ENCODE measurements at places on chromosomes 6 and 20.

DNA sequence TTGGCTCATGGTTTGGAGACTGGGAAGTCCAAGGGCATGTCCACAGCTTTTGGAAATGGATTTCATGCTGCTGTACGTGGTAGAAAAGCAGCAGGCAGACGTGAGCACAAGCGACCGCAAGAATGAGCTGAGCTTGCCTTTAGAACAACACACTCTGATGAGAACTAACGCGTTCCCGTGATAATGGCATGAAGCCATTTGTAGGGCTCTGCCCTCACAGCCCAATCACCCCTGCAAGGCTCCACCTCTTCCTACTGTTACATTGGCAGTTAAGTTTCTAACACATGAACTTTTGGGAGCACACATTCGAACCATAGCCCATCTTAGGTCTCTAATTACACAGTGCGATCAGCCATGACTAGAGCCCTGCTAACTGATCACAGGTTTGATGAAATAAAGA, 107.5 kb upstream of the TMEM170B start:
- no peak for DNase-seq

- DNase-seq: no peak
Observed at GRCh38 chr6:12962529-12962928, 246.0 kb downstream of the PHACTR1 start.

GRCh38 chr6:137171824-137172733, 1.4 kb downstream of the IL22RA2 start:
- DNase-seq: no peak

- DNase-seq: peak; percentile 77
Observed at GRCh38 chr6:17600527-17601385, 654 bp downstream of the FAM8A1 start.

- DNase-seq: no peak
Observed at GRCh38 chr6:47097092-47097945, 55.2 kb upstream of the ADGRF1 start.

- DNase-seq: no peak
Observed at GRCh38 chr6:49978332-49979226, 9.2 kb upstream of the DEFB113 start.

- no peak for DNase-seq
Observed at GRCh38 chr6:45462190-45463134, 84.7 kb upstream of the SUPT3H start.

DNA sequence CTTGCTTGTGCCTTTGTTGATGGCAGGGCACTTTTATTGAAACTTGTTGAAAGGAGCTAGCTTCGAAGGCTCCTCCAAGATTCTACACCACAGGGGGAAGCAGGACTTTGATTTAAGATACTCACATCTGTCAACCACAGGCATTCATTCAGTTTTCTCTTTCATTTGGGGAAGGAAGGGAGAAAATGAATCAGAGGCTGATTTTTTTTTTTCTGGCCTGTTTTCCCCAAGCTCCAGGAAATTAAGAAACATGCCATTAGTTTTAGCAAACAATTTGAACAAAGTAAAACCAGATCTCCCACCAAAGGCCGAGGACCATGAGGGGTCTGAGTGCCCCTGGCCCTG, 8.7 kb upstream of the APCDD1L start:
- no peak for DNase-seq

DNA sequence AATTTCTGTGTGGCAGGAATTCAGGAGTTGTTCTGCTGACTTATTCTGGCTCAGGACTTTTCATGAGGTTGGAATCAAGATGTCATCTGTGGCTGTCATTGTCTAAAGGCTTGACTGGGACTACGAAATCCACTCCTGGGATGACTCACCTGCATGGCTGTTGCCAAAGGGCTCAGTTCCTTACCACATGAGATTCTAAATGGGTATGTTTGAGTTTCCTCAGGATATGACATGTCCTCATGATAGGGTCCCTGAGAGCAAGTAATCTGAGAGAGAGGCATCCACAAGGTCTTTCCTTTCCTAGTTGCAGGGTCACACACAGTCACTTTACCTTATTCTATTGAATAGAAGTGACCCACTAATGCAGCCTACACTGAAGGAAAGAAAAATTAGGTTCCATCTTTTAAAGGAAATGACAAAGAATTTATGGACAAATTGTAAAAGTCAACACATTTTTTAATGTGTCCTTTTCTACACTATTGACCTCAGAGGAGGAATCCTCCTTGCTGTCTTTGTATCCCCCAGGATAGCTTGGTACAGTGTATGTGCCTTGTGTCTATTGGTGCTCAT, 1025.0 kb upstream of the GJE1 start:
- DNase-seq: no peak

GRCh38 chr6:43426928-43427405, 374 bp upstream of the ABCC10 start:
- DNase-seq: no peak

DNA sequence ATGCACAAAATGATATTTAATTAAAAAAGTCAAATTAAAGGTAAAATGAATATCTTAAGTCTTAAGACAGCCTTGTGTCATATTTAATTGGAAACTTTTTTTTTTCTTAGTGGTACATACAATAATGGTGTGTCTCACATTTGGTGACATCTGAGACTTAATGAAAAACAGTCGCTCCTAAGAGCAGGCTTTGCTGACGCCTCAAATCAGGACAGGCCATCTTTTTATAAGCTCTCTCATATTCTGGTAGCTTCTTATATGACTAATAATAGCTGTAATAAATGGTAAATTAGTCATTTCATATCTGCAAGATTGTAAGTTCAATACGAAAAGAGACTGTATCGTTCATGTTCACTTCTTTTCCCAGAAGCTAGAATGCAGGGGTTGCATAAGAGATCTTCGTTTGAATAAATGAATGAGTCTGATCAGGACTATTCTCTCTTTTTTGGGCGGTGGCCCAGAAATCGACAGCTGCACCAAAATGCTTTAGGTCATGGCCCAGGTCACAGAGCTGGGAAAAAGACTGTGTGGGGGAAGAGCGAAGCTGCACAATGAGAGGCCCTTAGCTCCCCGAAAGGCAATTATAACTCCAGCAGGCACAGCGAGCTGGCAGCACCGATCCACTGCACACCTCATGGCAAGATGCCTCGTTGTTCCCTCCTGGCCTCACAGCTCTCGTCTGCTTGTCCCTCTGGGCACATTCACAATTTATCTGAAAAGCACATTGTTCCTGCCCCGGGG, 69.4 kb downstream of the NRN1 start:
- no peak for DNase-seq

- DNase-seq: no peak
Observed at GRCh38 chr6:41338659-41339058, 3.3 kb downstream of the NCR2 start.

GRCh38 chr20:24718696-24719095, 230.4 kb upstream of the CST7 start:
- DNase-seq: peak; percentile 45

DNA sequence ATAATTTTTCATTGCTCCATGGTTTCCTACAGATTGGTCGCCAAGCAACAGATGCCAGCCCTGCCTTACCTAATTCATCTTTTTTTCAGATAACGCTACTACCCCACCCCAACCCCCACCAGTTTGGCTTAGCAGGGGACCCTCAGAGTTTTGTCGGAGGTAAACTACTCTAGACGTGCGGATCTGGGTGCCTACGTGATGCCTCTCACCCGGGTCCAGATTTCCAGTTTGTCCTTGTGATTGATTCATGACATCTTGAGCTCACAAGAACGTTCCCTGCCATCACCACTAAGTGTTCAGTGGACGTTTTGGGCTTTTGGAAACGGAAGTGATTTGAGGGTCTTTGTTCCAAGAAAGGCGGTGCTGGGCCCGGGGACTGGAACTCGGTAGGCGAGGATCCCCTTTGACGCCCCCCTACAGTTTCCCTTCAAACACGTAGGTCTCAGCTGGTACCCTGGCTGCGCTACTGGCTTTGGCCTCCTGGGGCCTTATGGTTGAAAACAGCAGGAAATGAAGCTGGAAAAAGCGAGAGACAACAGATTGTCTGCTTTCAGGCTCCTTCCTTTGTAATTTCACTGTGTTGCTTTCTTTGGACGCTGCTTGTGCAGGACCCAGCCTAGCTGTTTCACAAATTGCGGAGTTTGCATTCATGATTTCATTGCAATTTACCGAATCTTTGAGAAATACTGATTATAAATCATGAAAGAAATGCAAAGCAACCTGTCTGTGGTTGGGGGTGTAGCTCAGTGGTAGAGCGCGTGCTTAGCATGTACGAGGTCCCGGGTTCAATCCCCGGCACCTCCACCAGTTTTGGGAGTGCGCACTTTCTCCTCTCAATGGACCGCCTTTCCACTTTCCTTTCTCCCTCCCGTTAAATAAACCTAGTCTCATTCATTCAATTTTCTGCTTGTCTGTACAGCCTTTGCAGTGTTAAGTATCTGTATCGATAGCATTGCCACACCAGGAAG, 81.0 kb downstream of the GPX5 start:
- no peak for DNase-seq

GRCh38 chr20:6559791-6560190, 207.7 kb upstream of the BMP2 start:
- no peak for DNase-seq

- DNase-seq: no peak
Observed at GRCh38 chr6:156559162-156559690, 218.0 kb upstream of the ARID1B start.

DNA sequence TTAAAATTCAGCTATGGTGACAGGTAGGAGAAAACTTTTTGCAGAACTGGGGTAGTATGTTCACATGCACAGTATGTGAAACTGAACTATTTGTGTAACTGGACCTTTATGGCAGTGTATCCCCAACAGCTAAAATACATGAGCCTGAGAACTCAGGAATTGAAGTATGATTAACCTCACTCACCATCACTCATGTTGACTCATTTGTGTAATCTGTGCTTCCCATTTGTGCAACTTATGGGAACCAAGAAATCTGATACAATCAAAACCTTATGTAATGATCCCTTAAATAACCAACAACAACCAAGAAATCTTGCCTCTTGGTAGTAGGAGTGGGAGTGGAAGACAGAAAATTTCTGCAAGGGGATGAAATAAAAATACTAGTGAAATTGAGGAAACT, 674.9 kb downstream of the HDGFL1 start:
- no peak for DNase-seq

- DNase-seq: no peak
Observed at GRCh38 chr6:88749849-88750248, 213.6 kb downstream of the RNGTT start.

DNA sequence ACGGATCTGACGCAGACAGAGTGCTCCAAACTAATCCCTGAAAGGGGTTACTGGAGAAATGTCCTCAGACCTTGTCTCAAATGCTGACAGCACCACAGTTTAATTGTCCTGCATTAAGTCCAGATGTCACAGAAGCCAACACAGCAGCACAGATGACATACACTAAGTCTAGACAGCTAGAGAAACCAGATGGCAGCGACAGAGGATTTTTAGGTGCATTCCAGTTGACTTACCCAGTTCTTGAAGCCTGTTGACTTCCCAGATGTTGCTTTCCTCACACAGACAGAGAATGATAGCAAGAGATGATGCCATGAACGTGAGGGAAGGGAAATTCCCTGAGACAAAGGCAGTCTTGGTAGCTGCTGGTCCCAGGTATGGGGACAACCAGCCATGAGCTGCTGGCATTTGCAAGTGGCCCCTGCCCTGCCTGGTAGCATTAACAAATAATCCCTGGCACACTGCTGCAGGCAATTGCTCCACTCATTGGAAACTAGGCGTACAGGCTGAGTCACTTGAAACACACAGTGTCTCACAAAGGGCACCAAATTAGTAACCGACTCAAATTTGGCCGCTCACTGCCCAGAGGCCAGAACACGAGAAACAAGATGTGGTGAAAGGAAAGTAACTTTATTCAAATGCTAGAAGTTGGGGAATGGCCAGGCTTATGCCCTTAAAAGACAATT, 52.2 kb downstream of the ADGB start:
- DNase-seq: no peak

DNA sequence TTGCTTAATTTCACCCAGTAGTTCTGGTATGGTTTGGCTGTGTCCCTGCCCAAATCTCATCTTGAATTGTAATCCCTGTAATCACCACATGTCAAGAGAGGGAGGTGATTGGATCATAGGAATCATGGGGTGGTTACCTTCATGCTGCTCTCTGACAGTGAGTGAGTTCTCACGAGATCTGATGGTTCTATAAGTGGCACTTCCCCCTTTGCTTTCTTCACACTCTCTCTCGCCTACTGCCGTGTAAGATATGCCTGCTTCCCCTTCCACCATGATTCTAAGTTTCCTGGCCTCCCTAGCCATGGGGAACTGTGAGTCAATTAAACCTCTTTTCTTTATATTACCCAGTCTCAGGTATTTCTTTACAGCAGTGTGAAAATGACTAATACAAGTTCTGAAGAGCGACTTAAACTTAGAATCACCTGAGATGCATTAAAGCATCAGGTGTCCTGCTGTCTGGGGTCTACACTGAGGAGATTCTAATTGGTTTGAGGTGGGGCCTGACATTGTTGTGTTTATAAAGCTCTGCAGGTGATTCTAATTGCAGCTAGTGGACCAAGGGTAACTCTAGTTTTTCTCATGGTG, 82.1 kb upstream of the DTNBP1 start:
- no peak for DNase-seq

DNA sequence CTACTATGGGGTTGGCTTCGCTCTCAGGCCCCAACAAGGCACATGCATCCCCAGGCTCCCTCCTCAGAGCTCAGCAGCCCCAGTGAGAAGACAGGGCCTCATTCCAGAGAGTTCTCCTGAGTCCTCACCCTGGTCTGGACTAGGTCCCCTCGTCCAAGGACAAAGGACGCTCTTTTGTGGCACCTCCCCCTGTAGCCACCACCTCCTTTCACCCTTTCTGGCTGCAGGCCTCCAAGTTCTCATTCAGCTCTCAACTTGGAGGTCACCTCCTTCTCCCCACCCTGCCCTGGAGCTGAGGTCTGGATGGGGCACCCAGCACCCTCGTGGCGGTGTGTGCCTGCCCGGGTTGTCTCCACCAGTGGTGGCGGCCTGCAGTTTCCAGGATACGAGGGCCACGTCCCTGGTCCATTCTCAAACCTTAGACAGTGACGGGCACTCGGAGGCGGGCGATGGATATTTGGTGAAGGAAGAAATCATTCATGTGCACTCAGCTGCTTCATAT, 2.5 kb downstream of the UNC93A start:
- DNase-seq: no peak

DNA sequence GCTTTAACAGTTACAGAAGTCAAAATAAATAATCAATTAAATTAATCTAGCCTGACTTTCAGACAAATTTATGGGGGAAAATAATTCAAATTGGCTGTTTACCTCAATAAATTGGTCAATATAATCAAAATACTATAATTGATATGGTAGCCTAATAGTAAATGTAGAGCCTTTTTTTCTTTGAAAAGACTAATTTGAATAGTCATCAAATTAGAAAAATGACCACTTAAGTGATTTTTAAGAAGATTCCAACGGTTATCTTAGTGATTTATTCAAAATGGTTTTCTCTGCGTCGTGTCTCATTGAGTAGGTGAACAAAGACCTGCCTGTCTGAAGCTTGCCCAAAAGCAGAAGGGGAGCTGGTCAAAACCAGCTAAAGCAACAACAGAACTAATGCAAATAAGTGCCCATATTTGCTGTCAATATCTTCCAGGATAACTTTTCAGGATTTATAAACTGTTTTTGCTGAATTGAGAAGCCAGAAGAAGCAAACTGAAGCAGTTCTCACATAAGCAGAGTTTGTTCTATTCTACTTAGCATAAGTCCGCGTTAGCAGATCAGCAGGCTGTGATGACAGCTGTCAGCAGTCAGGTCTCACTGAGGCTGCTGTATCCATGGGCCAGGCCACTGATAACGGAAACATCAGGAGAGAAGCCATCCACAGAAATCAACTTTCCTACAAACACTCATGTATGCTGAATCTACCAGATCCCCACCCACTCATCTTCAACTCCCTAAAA, 7.0 kb downstream of the RCAN2 start:
- DNase-seq: no peak

Measured in coronary artery (tissue), 2 donors.